ENCODE measurements at places on chromosomes 6 and 20.

- DNase-seq = no peak
Observed at GRCh38 chr6:109874086-109874485, 104.0 kb upstream of the GPR6 start.

GRCh38 chr6:55937261-55937947, 62.0 kb upstream of the BMP5 start:
- DNase-seq = no peak

- DNase-seq = no peak
Observed at GRCh38 chr6:168147205-168147738, 68.3 kb upstream of the FRMD1 start.

GRCh38 chr6:45608252-45608913, 230.6 kb upstream of the SUPT3H start:
- no peak for DNase-seq

DNA sequence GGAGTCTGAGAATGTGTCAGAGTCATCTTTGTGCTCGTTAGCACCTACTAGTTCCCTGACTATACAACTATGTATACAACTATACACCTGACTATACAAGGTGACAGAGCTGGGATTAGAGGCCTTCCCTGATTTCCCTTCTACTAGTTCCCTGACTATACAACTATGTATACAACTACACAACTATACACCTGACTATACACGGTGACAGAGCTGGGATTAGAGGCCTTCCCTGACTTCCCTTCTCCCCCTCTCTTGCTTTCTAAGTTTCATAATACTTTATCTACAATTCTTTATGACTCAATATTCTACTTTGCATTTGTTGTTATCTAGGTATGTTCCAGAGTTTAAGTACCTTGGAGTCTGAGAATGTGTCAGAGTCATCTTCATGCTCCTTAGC, 68.0 kb downstream of the HS3ST5 start:
- no peak for DNase-seq

- DNase-seq = no peak
Observed at GRCh38 chr20:61118429-61119224, 133.4 kb upstream of the CDH4 start.

- DNase-seq = no peak
Observed at GRCh38 chr6:160766989-160767646, 65.1 kb downstream of the PLG start.

- DNase-seq = no peak
Observed at GRCh38 chr6:114520976-114521375, 178.2 kb upstream of the HS3ST5 start.

DNA sequence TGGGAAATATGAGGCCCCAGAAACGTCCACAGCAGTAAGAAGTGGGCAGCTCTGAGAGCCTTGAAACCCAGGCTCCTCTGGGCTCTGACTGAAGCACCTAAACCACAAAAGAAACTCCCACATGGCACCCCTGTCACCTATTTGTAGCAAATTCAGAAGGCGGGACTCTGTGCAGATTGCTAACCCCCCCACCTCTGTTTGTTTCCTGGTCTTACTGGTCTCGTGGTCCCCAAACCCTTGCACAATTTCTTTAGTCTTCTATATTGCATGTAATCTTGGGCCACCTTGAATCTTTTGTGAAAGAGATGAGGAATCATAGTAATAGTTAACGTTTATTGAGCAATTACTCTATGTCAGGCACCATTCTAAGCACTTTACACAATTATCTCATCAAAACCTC, 154.3 kb downstream of the PREX1 start:
- DNase-seq = no peak

DNA sequence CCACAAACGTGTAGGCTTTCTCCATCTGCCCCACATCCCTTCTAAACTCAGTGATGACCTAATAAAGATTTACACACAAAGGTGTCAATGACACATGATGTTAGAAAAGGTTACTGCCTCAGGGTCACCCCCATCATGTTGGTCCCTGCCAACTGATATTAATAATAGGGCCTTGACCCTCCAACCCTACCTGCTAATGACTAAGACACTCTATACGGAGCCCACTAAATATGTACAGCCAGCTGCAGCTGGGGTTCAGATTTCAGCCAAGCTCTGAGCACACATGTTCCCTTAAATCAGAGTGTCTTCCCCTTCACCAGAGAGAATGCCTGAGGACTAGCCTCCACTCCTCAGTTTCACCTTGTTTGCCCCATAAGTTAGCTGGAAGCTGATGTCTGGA, 67.4 kb upstream of the SNRPB2 start:
- no peak for DNase-seq

- DNase-seq = no peak
Observed at GRCh38 chr6:107489636-107490565, at the start of gene SOBP. Gene SOBP, plus strand, starts transcription at chr6:107490117. Its CDS starts 500 bp downstream, at chr6:107490617.

DNA sequence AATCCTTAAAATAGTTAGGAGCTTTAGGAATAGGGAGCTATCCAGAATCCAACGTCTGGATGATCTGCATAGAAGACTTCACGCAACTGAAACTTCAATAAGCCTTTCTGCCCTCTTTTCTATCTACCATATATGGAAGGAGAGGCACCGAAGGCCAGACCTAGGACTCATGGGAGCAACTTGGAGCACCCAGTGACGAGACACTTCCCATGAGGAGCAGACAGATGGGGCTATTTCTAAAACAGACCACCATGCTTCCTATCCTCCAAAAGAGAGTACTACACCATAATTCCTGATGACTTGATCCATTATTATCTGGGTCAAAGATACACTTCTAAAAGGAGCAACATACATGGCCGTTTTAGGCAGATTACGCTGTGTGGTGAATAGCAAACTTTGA, 6.0 kb downstream of the RPP40 start:
- no peak for DNase-seq

DNA sequence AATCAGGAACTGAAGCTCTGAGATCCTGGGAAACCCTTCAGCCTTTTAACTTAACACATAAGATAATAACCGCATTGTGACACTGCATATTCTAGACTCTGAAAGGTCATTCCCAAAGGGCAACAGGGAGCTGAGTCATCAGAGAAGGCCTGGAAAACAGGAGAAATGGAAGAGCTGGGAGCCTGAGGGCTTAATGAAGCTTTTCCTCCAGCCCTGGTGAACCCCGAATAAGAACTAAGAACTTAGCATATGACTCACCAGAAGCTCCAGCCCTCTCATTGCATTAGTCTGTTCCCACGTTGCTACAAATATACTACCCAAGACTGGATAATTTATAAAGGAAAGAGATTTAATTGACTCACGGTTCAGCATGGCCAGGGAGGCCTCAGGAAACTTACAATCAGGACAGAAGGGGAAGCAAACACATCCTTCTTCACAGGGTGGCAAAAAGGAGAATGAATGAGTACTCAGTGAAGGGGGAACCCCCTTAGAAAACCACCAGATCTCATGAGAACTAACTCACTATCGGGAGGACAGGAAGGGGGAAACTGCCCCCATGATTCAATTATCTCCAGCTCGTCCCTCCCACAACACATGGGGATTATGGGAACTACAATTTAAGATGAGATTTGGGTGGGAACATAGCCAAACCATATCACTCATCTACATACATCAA, 648.5 kb downstream of the TFAP2A start:
- peak; percentile 59 for DNase-seq

- no peak for DNase-seq
Observed at GRCh38 chr20:17276101-17276500, 49.3 kb downstream of the PCSK2 start.

GRCh38 chr6:62968834-62969233, 242.4 kb upstream of the FKBP1C start:
- no peak for DNase-seq

All from epithelial cell of proximal tubule (primary cell).